ENCODE measurements at places on chromosomes 1 and 21.

DNA sequence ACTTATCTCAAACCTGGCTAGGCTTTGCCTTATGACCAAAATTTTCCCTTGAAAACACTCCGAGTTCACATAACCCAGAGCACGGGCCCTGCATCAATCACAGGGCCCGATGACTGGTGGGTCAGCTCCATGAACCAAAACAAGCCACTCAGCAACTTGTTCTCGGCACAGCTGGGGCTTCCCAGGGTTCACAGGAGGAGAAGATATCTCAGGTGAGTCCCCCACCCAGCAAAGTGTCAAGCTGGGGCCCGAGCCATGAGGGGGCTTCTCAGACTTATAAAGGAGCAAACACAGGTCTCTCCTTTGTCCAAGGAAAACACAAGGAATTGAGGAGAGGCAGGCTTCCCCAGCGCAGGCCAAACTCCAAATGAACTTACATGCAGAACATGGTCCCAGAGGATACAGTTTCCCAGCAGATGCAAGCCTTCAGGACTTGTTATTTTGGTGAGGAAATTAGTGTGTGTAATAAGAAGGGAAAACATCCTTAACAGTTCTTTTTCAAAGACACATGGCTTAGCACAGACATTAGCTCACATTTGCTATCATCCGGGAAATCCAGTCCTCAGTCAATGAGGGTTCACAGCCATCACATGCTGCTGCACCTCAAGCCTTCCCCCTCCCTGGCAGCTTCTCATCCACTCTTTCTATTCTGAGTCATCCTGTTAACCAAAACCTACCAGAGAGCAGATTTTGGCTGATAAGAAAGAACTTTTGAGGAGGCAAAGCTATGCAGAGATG lies 98.1 kb upstream of the NFIA start:
- no peak for DNase-seq

DNA sequence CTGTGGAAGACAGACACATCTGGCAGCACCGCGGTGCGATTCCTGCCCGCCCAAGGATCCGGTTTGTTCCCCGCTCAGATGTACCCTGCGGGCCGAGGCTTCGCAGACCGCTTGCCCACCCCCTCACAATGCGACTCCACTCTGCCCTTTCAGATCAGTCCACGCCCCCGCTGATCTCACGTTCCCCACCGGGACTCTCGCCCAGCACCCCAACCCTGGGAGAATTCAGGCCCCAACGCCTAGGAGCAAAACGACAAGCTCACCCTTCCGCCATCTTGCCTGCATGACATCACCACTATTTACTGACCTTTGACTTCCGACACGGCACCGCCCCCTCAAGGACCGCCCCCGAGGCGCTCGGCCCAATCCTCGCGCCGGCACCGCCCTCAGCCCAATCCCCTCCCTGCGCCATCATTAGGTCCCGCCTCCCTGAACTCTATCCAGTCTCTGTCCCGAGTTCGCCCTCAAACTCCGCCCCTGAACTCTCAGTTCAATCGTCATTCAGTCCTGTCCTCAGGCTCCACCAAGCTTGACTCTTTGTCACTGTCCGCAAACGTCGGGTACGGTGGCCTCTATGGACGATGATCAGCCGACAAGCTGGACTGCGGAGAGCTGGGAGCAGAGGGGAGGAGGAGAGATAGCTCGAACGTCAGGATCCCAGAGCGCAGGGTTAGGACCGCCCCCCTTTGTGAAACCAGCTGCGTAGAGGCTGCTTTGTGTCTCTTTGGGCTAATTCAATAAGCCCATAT lies at the start of gene BSDC1:
TSS of gene BSDC1 (minus strand) at position 301 of the 749 bp plus-strand sequence. CDS start at position 274, 27 bp downstream.
- peak; percentile 99 for DNase-seq

DNA sequence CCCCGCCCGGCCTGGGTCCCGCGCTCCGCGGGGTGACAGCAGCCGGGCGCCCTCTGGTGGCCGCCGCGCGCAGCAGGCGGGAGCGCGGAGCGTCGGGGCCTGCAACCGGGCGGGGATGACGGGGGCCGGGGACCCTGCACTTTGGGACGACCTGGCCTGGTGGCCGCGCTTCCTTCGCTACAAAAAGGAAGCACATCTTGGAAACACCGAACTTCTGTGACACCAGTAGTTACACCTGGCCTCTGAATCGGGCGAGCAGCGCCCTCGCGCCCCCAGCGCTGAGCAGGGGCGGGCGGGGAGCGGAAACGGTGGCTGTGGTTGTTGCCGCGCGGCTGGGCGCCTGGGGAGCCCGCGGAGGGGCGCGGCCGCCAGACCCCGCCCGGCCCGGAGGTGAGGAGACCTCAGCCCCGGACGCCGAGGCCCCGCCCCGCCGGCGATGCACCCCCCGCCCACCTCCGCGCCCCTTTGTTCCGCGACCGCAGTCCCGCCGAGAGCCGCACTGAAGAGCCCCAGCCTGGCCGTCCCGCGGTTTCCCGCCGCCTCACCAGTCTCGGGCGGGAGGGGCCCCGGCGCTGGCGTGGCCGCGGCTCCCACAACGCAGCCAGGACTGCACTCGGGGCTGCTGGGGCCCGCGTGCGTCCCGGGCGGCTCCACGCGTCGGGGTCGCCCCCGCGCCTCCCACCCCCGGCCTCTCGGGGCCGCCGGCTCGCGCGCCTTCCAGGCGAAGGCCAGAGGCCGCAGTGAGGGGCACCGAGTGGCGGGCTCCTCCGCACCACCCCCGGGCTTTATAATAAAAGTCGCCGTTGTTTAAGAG lies 59.3 kb downstream of the H3-3A start:
- peak; percentile 89 for DNase-seq

DNA sequence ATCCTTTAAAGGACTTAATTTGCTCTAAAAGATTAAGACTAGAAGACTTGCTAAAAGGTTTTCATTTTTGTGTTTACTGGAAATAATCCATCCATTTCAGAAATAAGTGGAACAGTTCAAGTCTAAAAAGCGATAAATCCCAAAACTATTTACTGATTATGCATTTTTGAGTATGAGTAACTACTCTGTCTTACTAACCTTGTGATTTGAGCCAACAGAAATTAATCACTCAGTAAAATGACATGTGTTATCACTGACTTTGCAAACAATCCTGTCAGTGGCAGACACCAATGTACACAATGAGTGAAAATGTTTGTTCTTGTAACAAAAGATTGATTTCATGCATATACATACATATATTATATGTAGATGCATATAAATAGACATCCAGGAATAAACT lies 218.0 kb downstream of the DENND1B start:
- no peak for DNase-seq

- DNase-seq = no peak
These were observed 10.8 kb upstream of the PTPRC start for GRCh38 chr1:198628067-198628455.

DNA sequence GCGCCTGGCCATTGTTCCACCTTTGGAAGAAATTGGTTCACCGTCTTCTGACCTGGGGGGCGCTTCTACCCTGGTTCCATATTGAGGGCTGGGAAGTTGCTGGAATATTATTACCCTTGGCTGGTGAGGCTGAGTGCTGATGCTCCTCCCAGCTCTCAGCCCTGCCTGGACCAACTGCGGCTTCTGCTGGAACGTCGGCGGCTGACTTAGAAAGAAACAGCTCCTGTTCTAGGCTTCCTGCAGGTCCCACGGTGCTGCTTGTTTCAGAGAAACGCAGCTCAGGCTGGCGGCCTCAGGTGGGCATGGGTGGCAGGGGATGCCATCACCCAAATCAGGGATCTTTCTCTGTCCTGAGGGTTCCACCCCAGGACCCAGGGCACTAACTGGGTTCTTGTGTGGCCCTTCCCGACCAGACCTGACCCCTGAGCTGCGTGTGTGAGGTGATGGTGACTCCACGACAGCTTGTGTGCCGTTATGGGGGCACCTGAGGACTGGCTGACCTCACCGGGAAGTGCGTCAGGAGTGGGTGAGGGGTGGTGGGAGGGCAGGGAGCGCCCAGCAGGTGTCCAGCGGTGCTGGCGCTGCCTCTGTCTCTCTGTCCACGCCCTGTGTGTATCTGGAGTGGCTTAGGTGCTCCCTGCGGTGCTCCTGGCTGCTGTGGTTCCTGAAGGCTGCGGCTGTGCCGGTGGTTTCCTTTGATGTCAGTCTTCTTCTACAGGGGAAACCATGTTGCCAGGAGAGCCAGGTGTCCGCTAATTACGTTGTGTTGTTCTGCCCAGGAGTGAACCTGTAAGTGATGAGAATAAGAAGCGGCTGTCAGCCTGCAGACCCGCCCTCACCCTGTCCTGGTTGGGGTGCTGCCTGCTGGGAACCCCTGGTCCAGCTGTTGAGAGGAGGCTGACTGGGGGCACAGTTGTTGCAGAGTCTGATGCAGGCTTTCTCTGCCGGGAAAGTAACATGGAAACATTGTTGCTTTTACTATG lies 8.9 kb downstream of the SKI start:
- no peak for DNase-seq

DNA sequence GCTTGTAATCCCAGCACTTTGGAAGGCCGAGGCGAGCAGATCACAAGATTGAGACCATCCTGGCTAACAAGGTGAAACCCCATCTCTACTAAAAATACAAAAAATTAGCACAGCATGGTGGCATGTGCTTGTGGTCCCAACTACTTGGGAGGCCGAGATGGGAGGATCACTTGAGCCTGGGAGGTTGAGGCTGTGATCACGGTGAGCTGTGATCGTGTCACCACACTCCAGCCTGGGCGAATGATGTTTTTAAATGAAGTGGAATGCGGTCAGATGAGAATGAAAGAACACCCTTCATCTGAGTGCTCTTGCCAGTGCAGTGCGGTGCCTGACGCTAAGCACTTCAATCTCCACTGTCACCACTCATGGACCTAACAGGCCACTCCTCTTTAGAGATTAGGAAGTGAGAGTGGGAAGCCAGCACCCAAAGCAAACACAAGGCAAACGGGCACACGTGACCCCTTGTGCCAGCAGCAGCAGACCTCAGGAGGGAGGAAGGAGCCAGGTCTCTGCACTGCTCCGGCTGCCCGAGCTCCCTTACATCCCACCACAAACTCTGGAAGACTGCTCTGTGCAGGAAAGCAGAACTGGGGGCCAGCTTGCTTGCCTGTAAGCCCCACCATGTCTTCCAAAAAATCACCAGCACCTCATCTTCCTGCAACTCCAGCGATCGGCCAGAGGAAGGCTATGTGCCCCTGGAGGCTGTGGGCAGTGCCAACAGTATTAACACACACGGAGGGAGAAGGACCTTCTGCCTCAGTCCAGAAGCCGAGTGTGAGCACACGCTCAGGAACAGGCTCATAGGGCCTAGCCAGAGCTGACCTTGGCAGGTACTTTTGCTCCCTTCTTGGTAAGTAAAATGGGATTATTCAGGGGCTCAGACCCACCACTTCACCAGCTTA lies 9.7 kb downstream of the CTNNBIP1 start:
- DNase-seq = peak; percentile 54

DNA sequence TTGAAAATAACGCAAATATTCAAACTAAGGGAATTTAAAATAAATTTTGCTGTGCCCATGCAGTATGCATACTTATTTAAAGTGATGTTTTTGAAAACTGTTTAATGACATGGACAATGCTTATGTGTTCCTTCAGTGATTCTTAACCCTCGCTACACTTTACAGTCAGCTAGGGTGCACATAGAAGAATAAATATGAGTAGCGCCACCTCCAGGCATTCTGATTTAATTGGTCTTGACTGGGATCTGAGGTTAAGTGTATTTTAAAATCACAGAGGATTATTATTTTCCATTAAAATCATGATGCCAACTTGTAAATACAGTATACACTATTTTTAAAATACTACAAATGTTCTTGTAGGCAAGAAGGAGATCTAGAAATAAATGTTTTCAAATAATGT lies 373.5 kb upstream of the ADGRL4 start:
- DNase-seq = no peak

GRCh38 chr1:93578433-93578830 lies 103.2 kb downstream of the BCAR3 start:
- no peak for DNase-seq

- no peak for DNase-seq
These were observed 132.6 kb downstream of the MRPS6 start for GRCh38 chr21:34205811-34206571.

- no peak for DNase-seq
These were observed 125.1 kb downstream of the ETS2 start for GRCh38 chr21:38930853-38931252.

DNA sequence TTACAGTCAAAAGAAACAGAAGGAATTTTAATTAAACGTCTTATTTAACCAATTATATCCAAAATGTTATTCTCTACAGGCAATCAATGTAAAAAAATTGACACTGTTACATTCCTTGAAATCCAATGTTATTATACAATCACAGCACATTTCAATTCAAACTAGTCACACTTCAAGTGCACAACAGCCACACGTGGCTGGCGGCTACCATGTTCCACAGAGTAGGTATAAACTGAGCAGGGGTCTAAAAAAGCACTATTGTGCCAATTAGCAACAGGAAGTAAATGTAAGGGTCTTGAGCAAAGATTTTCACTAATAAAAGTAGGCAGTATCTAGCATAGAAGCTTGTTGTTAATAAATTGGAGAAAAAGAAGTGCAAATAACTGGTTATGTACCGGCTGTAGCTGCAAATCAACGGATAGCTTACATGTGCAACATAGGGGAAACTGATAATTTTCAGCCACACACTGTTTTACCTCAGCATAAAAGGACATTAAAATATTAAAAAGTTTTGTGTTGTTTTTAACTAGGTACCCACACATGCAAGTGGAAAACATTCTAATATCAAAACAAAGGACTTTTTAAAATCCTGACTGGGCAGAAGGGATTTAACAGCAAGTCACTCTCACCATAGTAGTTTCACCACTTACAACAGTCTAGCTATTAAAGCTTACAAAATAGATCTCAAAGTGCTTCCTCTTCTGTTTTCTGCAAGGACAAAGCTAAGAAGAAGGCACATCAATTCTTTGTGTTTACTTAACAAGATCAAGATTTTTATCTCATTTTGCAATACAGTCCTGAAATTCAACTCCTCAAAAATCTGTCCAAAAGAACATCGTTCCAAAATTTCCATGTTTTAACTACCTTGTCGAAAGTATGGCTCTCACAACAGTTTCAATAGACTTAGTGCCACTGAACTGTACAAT lies 2.5 kb downstream of the CSDE1 start:
- DNase-seq = peak; percentile 10

- DNase-seq = no peak
These were observed 98.9 kb upstream of the IRF2BP2 start for GRCh38 chr1:234708700-234709395.

GRCh38 chr1:77118712-77119111 lies 100.5 kb downstream of the PIGK start:
- no peak for DNase-seq

DNA sequence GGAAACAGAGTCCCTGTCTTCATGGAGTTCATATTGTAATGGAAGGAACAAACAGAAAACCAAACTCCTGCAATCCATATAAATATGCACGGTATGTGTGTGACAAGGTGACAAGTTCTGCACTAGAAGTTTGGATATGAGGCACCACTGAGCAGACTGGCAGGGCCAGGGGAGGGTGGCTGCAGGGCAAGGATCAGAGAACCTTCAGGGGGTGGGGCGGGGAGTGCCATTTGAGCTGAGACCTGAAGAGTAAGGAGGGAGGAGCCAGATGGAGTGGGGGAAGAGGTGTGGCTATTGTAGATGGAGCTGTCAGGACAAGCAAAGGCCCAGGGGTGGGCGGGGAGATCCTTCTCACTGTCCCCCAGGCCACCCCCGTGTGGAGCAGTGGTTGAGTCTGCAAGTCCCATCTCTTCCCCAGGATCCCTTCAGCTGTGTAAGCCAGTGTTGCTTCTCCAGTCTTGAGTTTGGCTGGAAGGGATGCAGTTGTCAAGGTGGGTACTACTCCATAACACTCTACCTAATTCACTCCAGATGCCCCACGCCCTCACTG lies 76.4 kb downstream of the ATP5PO start:
- DNase-seq = no peak
